ENCODE measurements at places on chromosomes 11 and 22. TPM values are rescaled to one million over a fixed set of nuclear protein-coding genes. Genes with fewer than 3 reads are reported as not detected.

Gene DEFB108B
- total RNA-seq, result not detected

DNA sequence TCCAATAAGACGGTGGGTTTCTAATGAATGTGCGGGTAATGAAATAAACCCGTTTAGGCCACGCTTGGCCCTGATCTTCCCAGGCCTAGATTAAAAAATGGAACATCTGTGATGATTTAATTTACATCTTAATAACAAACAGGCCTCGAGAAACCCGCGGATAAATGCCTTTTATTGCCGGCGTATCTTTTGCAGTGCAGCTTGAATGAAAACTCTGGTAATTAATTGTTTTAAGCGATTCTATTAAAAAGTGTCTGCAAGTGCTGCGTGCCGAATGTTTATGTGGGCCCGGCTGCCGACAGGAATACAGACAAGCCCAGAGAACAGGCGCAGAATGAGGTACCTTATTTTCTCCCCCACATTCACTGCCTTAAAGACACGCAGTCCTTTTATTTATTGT is 420.7 kb downstream of the MN1 start:
- no peak overlapping the region for H3K4me3 ChIP-seq
- DNase-seq, result no peak
- H3K36me3 ChIP-seq, result no peaks in the 10 kb centered on the region
- H3K27me3 ChIP-seq, result peaks cover 2% of the 10 kb centered on the region
- no peak overlapping the region for H3K27ac ChIP-seq
- no peaks in the 10 kb centered on the region for H3K4me1 ChIP-seq

- peaks cover 29% of the 10 kb centered on the region for H3K36me3 ChIP-seq
- no peaks in the 10 kb centered on the region for H3K27me3 ChIP-seq
- H3K4me3 ChIP-seq, result no peak overlapping the region
- no peak overlapping the region for H3K27ac ChIP-seq
Measured at GRCh38 chr22:30323246-30323645, 3.5 kb downstream of the TBC1D10A start.

Gene CRYBA4
- total RNA-seq, result not detected

Gene FOSL1
- 1.4 TPM for total RNA-seq

All from activated B cell treated with CpG ODN at 0.5 μM for 24 hours (primary cell).